ENCODE measurements at places on chromosomes 4 and X.

- no peak for ATAC-seq
These were observed 473.9 kb downstream of the GALNTL6 start for GRCh38 chr4:172287117-172287516.

- no peak for ATAC-seq
These were observed 23.3 kb downstream of the ARHGAP24 start for GRCh38 chr4:85498068-85498733.

DNA sequence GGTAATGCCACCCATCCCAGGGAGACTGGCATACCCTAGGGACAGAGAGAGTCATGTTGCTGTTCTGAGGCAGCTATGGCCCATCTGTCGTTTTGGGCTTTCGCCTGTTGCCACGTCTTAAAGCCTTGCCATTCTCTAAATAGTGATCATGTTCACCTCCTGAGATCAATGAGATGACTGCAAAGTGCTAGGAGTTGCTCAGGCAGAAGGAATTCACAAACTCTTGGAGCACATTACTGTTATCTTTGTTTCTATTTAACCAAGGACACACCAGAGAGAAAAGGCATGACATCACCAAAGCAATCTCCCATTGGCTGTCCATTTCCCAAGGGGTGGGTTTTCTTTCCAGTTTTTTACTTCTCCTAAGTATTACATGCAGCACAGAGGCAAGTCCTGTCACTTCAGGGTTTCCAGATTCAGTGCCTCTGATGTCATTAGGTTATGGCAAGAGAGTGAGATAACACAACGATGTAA lies 37.1 kb upstream of the SETD7 start:
- ATAC-seq: peak; percentile 98

DNA sequence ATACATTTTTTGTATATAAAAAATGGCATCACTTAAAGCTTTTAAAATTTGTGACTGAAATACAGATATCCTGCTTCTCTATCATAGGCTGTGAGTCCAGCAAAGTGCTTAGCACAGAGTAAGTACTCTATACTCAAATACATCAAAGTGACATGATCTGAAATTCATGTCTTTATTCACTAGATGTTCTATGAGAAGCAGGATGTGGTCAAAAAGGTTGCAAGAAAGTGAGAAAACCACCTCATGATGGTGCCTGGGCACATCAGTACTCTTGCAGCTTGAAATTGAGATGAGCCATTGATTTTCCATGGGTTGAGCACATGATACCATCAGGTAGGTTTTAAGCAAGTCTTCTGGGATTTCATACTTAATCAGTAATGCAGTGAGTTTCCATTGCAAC lies 20.4 kb upstream of the SFRP2 start:
- no peak for ATAC-seq

GRCh38 chr4:10326075-10326474 lies 131.2 kb downstream of the ZNF518B start:
- ATAC-seq: no peak

DNA sequence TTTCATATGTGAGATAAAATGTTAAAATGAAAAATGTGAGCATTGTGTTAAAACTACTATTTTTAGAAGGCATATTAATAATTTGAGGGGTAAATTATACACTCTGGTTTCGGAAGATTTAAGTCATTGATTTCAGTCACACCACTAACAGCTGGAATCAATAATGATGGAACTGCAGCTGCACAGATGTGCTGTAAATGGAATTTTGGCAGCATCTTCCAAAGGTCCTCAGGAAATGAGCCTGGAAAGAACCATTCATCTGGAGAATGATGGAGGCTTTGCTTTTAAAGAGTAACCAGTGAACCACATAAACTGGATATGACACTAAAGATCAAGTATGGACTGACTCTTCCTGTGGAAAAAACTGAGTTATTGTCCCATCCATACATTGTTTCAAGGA lies 759.0 kb upstream of the EPHA5 start:
- ATAC-seq: no peak

GRCh38 chr4:186729856-186730255 lies 6.2 kb upstream of the FAT1 start:
- no peak for ATAC-seq

- no peak for ATAC-seq
These were observed 224.5 kb upstream of the TENM3 start for GRCh38 chr4:182018691-182019090.

GRCh38 chr4:88078579-88078978 lies 71.1 kb downstream of the PKD2 start:
- no peak for ATAC-seq

DNA sequence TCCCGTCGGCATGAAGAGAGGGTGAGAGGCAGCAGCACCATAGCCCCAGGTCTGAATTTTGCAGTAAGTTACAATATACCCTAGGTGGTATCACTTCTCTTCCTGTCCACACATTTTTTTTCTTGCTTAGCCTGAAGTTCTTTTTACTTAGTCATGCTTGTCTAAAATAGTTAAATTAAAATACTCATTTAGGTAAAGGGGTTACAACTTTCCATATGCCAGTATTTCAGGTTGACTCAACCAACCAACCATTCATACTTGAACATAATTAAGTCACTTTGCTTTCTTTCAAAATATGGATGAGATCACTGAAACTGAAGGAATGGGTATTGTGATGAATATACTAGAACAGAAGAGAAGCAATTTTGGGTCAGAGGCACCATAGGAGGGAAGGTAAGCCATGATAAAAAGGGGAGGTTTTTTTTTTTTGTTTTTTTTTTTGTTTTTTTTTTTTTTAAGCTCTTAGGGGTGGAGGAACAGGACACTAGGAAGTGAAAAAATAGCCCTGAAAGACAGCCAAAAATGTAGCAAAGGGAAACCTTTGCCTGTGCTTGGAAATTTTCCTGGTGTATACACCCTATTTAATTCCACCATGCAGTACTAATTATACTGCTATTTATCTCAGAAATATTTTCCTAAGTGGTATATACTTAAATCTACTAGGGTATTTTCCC lies 41.8 kb downstream of the RPS6KA3 start:
- ATAC-seq: no peak

- peak; percentile 59 for ATAC-seq
These were observed at the start of gene EREG for GRCh38 chr4:74364652-74365491. EREG (plus strand) TSS chr4:74365145; CDS start chr4:74365309, 164 bp downstream.

GRCh38 chrX:74211911-74212310 lies 92.1 kb upstream of the ZCCHC13 start:
- ATAC-seq: no peak

GRCh38 chr4:111937368-111937767 lies 207.9 kb upstream of the FAM241A start:
- ATAC-seq: no peak

GRCh38 chrX:138067415-138067814 lies 501.5 kb downstream of the ZIC3 start:
- no peak for ATAC-seq

DNA sequence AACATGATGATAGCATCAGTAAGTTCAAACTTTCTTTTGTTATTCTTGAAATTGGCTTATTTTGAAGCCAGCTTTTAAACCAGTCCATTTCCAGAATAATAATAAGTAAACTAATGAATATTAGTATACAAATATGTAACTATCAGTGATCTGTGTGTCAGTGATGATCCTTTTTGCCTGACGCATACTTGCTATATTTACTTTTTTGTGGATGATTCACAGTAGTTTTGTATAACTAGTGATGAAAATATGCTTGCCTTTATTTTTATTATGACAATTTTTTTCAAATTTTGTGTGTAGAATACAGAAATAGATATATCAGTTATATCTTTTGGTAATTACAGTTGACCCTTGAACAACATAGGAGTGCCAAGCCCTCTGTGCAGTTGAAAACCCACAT lies 49.5 kb downstream of the USP53 start:
- ATAC-seq: no peak

Data from motor neuron (in vitro differentiated cells).